ENCODE measurements at places on chromosomes 4 and X.

- no peak for DNase-seq
Observed at GRCh38 chr4:105279314-105279713, 132.6 kb downstream of the TET2 start.

- no peak for DNase-seq
Observed at GRCh38 chr4:80035336-80035735, 37.7 kb downstream of the ANTXR2 start.

GRCh38 chr4:86816501-86817273 is 32.5 kb downstream of the SLC10A6 start:
- DNase-seq, result no peak

- DNase-seq, result no peak
Observed at GRCh38 chr4:32771491-32771890, 2051.3 kb downstream of the PCDH7 start.

GRCh38 chr4:27407616-27408015 is 547.0 kb downstream of the STIM2 start:
- no peak for DNase-seq

DNA sequence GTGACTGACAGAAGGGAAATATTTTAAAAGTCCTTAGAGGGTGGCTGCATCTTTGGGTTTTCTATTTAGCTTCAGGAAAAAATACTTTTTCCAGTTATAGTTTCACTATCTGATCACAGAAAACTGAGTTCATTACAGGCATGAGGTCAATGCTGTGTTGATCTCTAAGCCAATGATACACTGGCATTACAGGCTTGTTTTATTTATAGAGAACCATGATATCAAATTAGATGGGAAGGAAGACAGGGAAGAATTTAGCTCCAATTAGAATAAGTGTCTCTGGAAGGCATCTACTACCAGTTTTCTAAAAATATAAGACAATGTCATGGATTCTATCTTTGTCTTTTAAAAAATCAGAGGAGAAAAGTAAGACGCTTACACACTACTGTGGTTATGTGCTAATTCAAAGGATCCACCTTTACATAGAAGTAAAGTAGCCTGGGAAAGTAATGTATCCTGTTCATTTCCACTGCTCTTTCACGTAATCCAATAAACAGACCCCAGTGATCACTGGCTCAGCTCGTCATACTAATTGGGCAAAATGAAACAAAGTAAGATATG is 344.5 kb upstream of the PPARGC1A start:
- DNase-seq, result no peak

- peak; percentile 80 for DNase-seq
Observed at GRCh38 chr4:83548151-83548905, 12.4 kb downstream of the GPAT3 start.

DNA sequence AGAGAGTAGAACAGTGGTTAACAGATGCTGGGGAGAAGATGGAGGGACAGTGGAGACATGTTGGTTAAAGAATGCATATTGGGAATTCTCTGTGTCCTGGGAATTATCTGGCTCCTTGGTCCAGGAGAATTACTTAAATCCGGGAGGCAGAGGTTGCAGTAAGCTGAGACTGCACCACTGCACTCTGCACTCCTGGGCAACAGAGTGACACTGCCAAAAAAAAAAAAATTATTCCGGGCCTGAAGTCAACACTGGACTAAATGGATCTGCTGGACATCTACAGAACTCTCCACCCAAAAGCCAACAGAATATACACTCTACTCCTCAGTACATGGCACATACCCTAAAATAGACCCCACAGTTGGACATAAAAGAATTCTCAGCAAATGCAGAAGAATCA is 400.0 kb upstream of the CXorf51B start:
- DNase-seq, result no peak

- DNase-seq, result no peak
Observed at GRCh38 chr4:56654238-56654632, 26.9 kb downstream of the HOPX start.

DNA sequence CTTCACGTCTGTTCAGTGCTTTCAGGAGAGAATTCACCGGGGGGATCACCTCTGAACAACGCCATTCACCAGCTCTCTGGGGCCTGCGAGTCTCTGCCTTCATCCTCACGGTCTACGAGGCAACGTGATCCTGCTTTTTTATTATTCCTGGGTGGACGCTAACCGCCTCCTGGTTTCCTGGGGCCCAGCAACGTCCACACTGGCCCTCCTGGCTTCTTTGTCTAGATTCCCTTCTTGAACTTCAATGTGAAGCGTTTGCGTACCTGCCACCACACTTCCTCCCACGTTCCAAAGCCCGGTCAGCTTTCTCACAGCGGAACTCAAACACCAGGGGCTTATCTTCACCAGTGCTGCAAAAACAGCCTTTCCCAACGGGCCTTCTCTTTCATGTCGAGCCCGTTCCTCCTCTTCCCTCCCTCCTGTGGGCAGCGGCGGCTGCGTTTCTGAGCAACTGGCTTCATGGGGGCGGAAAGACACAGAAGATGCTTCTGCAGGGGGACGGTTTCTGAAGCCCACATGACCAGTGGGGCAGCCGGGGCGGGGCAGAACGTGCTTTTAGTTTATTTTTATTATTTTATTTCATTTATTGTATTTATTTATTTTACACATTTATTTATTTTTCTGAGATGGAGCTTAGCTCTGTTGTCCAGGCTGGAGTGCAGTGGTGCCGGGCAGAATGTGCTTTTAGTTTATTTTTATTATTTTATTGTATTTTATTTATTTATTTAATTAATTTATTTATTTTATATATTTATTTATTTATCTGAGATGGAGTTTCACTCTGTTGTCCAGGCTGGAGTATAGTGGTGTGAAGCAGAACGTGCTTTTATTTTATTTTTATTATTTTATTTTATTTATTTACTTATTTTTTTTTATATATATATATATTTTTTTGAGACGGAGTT is 64.6 kb downstream of the CRLF2 start:
- no peak for DNase-seq

- DNase-seq, result peak; percentile 40
Observed at GRCh38 chr4:71338846-71339593, at the start of gene SLC4A4. SLC4A4 (plus strand) TSS chr4:71339020.

DNA sequence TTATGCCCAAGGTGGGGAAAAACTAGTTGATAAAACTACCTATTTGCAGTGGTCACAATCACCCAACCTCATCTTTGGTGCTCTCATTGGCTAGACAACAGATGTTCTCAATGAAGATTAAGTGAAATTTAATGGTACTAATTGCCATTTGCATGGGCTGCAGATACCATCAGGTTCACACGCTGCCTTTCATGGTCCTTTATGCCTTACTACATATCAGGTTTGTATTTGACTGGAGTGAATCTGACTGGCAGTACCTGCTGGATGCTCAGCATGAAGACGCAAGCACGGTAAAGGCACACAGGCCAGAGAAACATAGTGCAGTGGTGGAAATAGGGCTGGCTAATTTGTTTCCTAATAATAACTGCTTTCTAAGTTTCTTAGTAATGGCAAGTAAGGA is 48.3 kb downstream of the DCX start:
- DNase-seq, result no peak

DNA sequence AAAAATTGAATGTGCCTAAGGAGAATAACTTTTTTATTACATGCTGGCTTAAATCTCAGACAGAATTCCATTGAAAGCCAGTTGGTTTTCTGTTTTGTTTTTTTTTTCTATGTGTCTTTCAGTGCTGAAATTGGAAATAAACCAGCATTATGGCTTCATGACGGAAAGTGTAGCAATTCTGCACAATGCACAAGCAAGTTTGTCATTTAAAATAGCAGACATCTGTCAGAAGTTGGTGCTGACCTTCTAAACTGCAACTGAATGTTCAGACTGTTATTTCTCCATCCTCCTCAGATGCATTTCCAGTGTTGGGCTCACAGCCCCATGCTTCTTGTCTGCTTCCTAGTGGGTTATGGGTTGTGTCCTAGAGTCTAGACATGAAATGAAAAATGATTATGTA is 107.2 kb upstream of the LIMCH1 start:
- DNase-seq, result no peak
